Stimulated activated CD4-positive, alpha-beta T cell treated with anti-CD3 and anti-CD28 coated beads, Interleukin-1b, Interleukin-23, amount 100 ng/mL, for 24 hours (primary cell): ENCODE measurements at places on chromosomes 11 and 22.

GRCh38 chr11:5467527-5467926, 18.4 kb downstream of the OR51I2 start:
- no peak for DNase-seq

DNA sequence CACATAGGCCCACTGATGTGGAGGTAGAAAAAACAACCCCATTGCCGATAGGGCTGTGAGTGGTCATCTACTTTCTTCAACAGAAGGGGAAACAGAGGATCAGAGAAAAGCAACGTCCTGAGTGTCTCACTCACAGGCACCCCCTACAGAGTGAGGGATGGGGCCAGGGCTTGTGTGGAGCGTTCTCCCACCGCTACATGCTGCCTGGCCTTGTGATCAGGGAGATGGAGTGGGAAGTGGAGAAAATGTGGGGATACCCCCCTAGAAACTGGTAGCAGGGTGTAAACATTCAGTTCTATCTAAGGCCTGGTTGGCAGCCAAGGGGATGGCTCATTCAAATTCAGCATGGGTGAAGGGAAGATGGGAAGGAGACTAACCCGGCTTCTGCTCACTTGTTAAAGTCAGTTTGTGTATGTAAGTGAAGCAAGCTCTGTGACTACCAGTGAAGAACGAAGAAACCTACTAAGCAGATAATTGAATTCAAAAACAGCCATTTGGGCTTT, 73.0 kb upstream of the NAV2 start:
- DNase-seq, result no peak

GRCh38 chr11:69637198-69637940, 3.6 kb upstream of the CCND1 start:
- DNase-seq, result no peak

DNA sequence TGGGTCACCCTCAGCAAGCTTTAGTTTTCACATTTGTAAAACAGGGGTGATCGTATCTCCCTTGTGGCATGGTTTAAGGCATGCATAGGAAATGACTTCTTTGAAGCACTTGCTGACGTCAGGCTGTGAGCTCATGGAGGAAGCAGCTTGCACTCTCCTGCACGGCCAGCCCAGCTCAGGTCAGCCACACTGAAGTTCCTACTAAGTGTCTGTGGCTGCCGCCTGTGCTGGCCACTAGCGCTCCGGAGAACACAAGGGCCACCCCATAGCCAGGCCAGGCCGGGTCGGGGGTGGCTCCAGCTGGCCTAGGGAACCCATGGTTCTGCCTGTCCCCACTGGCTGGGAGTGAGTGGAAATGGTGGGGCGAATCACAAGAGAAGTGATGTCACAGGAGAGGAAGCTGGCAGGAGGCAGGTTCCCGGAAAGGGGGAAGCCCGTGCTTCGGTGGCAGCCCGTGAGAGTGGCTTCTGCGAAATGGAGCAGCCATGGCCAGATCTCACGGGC, 28.2 kb downstream of the KCTD17 start:
- DNase-seq, result peak; percentile 54

- no peak for DNase-seq
These were observed 33.2 kb downstream of the RAB39A start for GRCh38 chr11:107961480-107961879.
